T-helper 17 cell (primary cell): ENCODE measurements at places on chromosomes 2 and 18. TPM values are rescaled to one million over a fixed set of nuclear protein-coding genes. Genes with fewer than 3 reads are reported as not detected.

Gene RAB17
- total RNA-seq: not detected

Gene IL36G
- not detected for total RNA-seq

Gene COL4A4
- 0.55 TPM for total RNA-seq

Gene FBLN7
- total RNA-seq: 17.2 TPM

Gene NTSR2
- total RNA-seq: not detected
